Thyroid gland (tissue), 4 donors: ENCODE measurements at places on chromosomes 5 and 9.
A peak's percentile ranks its signal among the peaks of the same experiment; 100 is the strongest.

GRCh38 chr9:18785604-18786003, 247.4 kb downstream of the SAXO1 start:
- H3K4me3 ChIP-seq = no peak overlapping the region
- H3K27ac ChIP-seq = peak overlapping the region; percentile 58
- DNase-seq = no peak
- H3K4me1 ChIP-seq = peaks cover 12% of the 10 kb centered on the region

GRCh38 chr5:169591636-169592035, 8.1 kb downstream of the SPDL1 start:
- H3K4me3 ChIP-seq = no peak overlapping the region
- H3K27ac ChIP-seq = no peak overlapping the region
- H3K27me3 ChIP-seq = no peaks in the 10 kb centered on the region
- H3K4me1 ChIP-seq = no peaks in the 10 kb centered on the region

GRCh38 chr9:70477146-70477745, 62.8 kb upstream of the KLF9 start:
- no peaks in the 10 kb centered on the region for H3K27me3 ChIP-seq
- H3K36me3 ChIP-seq = no peaks in the 10 kb centered on the region
- DNase-seq = no peak
- H3K4me1 ChIP-seq = peaks cover 57% of the 10 kb centered on the region
- peak overlapping the region; percentile 97 for H3K27ac ChIP-seq
- no peak overlapping the region for H3K4me3 ChIP-seq

DNA sequence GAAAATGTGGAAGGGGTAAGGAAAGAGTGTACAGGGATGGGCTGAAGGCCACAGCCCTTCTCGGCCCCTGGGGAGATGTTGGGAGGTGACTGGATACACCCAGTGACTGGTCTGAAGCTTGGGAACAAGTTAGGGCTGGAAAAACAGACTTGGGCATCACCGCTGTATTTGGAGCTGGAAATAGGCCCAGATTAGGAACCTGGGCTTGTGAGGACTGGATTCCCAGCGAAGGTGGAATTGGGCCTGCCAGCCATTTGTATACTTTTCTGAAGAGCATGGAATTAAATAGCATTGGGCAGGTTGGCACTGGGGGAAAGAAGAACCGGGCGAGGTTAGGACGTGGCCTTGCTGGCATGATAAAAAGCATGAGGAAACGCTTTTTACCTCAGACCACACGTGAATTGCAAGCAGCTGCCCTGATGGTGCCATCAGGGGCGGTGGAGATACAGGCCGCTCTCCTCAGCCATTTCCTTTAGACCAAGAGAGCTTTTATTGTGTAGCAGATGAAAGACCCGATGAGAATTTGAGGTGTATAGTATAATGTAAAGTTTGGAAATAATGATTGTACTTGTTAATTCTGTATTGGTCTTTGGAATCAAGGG, 37.8 kb downstream of the OTULIN start:
- DNase-seq = no peak
- H3K27ac ChIP-seq = no peak overlapping the region
- H3K36me3 ChIP-seq = no peaks in the 10 kb centered on the region

- no peaks in the 10 kb centered on the region for H3K4me1 ChIP-seq
- H3K27me3 ChIP-seq = no peaks in the 10 kb centered on the region
- no peak overlapping the region for H3K27ac ChIP-seq
- DNase-seq = no peak
Measured at GRCh38 chr5:126081209-126081608, 342.0 kb upstream of the GRAMD2B start.

GRCh38 chr9:70406434-70406862, 8.0 kb downstream of the KLF9 start:
- peaks cover 79% of the 10 kb centered on the region for H3K4me1 ChIP-seq
- peak overlapping the region; percentile 49 for H3K27ac ChIP-seq
- no peaks in the 10 kb centered on the region for H3K36me3 ChIP-seq
- no peak for DNase-seq
- no peak overlapping the region for H3K4me3 ChIP-seq
- H3K27me3 ChIP-seq = no peaks in the 10 kb centered on the region

GRCh38 chr9:113564498-113565237, 101.1 kb downstream of the RGS3 start:
- peak overlapping the region; percentile 36 for H3K4me3 ChIP-seq
- H3K27me3 ChIP-seq = no peaks in the 10 kb centered on the region
- H3K27ac ChIP-seq = peak overlapping the region; percentile 90
- H3K36me3 ChIP-seq = no peaks in the 10 kb centered on the region
- H3K4me1 ChIP-seq = peaks cover 26% of the 10 kb centered on the region
- peak; percentile 88 for DNase-seq

DNA sequence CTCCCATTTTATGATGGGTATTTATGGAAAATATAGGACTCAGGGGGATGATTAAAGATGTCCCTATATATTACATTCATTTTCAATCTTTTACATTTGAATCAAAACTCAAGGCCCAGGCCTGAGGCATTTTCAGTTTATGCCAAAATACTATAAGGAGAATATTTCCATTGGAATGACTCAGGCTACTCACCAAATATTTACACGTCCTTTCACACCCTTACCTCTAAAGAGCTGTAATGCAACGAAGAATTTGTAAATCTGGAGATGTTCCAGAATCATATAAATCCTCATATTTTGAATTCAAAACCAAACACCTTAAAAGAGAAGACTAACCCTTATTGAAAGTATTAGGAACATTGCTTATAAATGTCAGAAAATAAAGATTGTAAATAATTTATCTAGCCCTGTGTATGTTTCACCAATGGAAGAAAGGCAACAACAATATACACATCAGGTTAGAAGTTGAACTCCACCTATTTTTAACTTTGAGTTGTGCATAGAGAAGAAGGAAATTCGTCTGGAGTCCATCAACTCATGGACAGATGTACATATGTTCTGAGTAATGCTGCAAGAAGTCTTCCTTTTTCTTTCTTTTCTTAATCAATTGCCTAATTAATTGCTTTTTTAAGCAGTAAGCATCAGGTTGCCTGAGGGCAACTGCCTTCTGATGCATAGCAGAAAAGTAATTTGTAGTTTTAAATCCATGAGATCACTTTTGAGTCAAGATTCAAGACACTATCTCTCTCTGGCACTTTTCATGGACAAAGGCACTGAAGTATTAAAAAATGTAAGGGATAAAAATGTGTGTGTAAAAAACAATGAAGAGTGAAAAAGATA, 579.3 kb upstream of the RGMB start:
- H3K27me3 ChIP-seq = no peaks in the 10 kb centered on the region
- H3K4me1 ChIP-seq = no peaks in the 10 kb centered on the region
- H3K4me3 ChIP-seq = no peak overlapping the region
- no peak for DNase-seq
- no peak overlapping the region for H3K27ac ChIP-seq

- H3K4me1 ChIP-seq = no peaks in the 10 kb centered on the region
- H3K4me3 ChIP-seq = no peak overlapping the region
- no peak overlapping the region for H3K27ac ChIP-seq
- H3K27me3 ChIP-seq = no peaks in the 10 kb centered on the region
- no peaks in the 10 kb centered on the region for H3K36me3 ChIP-seq
Measured at GRCh38 chr5:20648981-20649380, 661.0 kb upstream of the CDH18 start.

GRCh38 chr5:7955476-7955875, 86.5 kb downstream of the MTRR start:
- H3K27ac ChIP-seq = no peak overlapping the region
- H3K4me1 ChIP-seq = no peaks in the 10 kb centered on the region
- H3K4me3 ChIP-seq = no peak overlapping the region
- no peak for DNase-seq
- H3K27me3 ChIP-seq = no peaks in the 10 kb centered on the region
- no peaks in the 10 kb centered on the region for H3K36me3 ChIP-seq

DNA sequence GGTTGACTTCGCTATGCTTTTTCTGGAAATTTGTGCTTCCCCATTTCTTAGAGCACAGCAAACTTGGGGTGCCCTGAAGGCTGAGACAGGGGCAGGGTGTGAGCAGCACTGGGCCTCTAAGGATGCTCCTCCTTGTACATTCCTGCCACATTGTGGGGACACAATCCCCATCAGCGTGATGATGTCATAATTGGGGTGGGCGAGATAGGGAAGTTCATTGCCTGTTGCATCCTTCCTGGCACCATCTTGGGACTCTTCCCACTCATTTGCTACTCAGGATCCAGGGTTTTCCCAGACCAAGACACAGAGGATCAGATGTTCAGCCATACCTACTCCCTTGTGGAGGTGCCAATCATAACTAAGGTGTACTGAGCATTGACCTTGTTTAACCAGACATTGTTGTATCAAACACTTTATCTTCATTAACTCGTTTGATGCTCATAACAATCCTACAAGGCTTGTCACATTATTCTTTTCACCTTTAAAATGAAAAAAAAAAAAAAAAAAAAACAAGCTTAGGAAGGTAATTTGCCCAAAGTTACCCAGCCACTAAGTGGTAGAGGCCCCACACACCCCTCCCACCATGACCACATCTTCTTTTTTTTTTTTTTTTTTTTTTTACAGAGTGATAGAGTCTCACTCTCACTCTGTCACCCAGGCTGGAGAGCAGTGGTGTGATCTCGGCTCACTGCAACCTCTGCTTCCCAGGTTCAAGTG, 87.6 kb downstream of the UGCG start:
- H3K4me1 ChIP-seq = no peaks in the 10 kb centered on the region
- H3K36me3 ChIP-seq = no peaks in the 10 kb centered on the region
- H3K27ac ChIP-seq = no peak overlapping the region
- H3K4me3 ChIP-seq = no peak overlapping the region

GRCh38 chr5:36637101-36637500, 30.7 kb downstream of the SLC1A3 start:
- no peak overlapping the region for H3K4me3 ChIP-seq
- H3K27me3 ChIP-seq = no peaks in the 10 kb centered on the region
- H3K4me1 ChIP-seq = no peaks in the 10 kb centered on the region
- H3K36me3 ChIP-seq = no peaks in the 10 kb centered on the region

- H3K27ac ChIP-seq = no peak overlapping the region
- no peak overlapping the region for H3K4me3 ChIP-seq
- no peak for DNase-seq
- H3K27me3 ChIP-seq = no peaks in the 10 kb centered on the region
- no peaks in the 10 kb centered on the region for H3K36me3 ChIP-seq
Measured at GRCh38 chr5:73964352-73964865, 338.4 kb downstream of the ARHGEF28 start.

DNA sequence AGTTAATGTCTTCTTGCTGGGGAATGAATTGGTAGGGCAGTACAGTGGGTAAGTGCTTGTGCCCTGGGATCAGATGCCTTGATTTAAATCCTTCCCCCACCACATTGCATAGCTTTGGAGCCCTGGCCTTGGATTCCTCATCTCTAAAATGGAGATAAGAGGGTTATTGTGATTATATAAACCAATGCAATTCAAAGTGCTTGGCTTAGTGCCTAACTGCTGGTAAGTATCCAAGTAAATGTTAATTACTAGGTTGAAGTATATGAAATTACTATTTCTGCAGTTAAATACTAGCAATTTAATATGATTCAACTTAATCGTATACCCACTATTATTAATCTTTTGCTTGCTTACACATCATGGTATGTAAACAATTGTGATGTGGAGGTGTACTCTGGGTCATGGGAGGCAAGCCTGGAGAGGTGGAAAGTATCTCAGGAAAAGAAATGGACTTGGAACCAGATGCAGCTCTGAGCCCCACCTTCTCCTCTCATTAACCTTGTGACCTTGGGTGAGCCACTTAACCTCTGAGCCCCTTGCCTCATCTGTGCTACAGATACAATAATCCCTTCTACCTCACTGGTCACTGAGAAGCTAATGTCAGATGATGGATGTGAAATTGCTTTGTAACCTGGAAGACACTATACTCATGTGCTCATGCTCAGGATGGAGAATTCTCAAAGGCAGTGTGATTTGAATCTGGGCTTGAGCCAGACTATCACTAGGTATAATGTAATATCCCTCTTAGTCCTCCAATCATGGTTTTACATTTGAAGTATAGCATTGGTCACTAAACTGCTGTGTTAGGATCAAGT, 23.8 kb downstream of the NEUROG1 start:
- H3K4me3 ChIP-seq = no peak overlapping the region
- no peaks in the 10 kb centered on the region for H3K4me1 ChIP-seq
- H3K36me3 ChIP-seq = no peaks in the 10 kb centered on the region

DNA sequence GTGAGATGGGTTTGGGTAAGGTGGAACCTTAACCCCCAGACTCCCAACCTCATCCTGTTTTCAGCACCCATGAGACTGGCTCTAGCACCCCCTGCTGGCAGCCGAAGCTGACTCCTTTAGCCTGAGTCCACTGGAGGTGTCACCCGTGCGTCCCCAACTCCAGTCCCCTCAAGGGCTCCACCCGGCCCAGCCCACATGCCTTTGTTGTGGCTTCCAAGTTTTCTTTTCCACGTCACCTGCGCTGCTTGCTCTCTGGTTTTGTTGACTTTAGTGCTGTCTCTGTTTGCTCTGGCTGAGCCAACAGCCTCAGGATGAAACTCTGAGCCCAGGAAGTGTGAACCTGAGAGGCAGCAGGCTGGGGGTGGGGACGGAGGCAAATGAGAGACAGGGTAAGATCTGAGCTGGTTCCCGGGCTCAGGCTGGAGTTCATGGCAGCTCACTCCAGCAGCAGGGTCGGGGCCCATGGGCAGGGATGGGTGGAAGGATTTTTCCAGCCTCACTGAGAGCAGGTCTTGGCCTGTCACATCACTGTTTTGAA, 13.2 kb upstream of the AQP7 start:
- H3K4me3 ChIP-seq = no peak overlapping the region
- H3K27me3 ChIP-seq = no peaks in the 10 kb centered on the region
- H3K36me3 ChIP-seq = no peaks in the 10 kb centered on the region

- H3K27me3 ChIP-seq = no peaks in the 10 kb centered on the region
- H3K4me1 ChIP-seq = no peaks in the 10 kb centered on the region
Measured at GRCh38 chr9:107620236-107620635, 130.7 kb upstream of the KLF4 start.

DNA sequence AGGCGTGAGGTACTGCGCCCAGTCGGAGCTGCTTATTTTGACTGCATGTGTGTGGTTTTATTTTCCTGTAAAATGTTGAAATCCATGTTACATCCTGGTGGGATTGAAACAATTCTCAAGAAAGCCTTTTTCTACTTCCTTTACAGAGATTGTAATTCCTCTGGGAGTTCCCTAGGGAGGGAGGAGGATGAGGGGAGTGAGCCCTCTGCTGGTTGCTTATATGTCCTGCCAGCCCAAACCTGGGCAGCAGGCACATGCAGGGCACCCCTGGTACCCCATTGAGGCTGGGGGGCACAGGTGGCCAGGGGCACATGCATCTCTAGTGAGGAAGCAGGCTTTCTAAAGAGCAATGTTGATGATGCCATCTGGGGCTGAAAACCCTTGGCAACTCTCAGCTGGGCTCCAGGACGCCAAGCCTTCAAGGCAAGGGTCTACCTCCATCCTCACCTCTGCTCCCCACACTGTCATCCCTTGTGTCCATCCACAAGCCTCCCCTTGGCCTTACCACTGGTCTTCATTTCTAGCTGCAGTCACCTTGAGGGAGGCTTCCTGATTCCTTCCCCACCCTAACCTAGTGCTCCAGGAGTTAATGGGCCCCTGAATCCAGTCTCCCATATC, 84.7 kb upstream of the TNFSF8 start:
- H3K27me3 ChIP-seq = no peaks in the 10 kb centered on the region
- peak; percentile 26 for DNase-seq
- H3K27ac ChIP-seq = no peak overlapping the region
- H3K36me3 ChIP-seq = no peaks in the 10 kb centered on the region
